ENCODE measurements at places on chromosomes 16 and 17.
A peak's percentile ranks its signal among the peaks of the same experiment; 100 is the strongest.

DNA sequence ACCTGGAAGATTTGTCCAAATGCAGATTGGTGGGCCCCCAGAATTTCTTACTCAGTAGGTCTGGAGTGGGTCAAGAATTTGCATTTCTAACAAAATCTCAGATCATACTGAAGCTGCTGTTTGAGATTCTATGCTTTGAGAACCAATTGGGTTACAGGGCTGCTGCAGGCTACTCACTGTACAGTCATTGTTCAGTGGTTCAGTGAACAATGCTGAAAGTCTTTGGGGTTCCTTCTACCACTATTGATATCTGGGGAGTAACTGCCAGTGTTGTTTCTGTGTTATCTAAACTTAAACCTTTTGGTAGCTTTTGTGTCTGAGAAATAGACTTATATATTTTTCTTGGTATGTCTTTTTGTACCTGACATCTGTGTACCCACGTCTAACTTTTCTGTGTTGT, 187.5 kb downstream of the TANC2 start:
- no peak for DNase-seq

- DNase-seq, result no peak
These were observed 30.5 kb downstream of the GINS3 start for GRCh38 chr16:58422809-58423208.

GRCh38 chr16:18832613-18833012, 31.3 kb upstream of the ARL6IP1 start:
- DNase-seq, result no peak

- DNase-seq, result no peak
These were observed 36.8 kb downstream of the HS3ST3B1 start for GRCh38 chr17:14337596-14338079.

- no peak for DNase-seq
These were observed 16.1 kb upstream of the UBTF start for GRCh38 chr17:44235583-44235936.

GRCh38 chr17:17742133-17742621, 60.9 kb downstream of the RAI1 start:
- no peak for DNase-seq

GRCh38 chr17:28622186-28622585, 8.2 kb upstream of the RSKR start:
- DNase-seq, result no peak

DNA sequence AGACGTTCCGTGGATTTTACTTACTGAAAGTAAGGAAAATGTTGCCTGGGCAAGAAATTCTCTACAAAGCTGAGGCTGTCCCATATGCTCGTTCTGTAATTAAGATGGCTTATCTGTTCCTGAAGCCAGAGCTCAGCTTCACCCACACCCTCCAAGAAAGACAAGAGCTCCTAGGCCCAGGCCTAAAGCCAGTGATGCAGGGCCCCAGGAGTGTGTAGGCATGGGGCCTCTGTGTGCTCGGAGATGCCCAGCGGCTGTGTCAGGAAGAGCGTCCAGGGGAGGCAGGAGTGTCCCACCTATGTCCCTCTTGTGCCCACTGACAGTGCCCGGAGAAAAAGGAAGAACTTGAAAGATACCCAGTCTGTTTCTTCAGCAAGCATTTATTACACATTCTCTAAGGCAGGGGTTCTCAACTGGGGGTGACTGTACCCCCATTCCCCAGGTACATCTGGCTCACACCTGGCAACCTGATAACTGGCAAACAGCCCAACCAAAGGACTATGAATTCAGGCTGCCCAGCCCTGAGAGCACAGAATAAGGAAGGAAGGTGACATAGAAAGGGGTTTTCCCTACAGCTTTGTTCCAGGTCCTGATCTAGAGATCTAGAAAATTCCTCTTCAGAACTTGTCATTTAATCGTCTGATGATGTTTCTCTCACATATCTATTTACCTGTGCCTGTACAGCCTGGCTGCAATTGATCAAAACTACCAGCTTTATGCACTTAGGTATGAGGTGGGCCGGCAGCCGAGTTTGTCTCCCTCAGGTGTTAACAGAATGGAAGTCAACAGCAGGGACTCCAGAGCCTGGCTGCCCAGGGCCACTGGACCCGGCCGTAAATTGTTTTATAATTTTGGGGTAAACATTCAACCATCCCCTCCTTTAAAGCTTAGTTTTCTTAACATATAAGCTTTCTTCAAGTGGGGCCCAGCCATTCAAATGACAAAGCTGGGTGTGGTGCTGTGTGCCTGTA, 12.0 kb downstream of the SNN start:
- no peak for DNase-seq

DNA sequence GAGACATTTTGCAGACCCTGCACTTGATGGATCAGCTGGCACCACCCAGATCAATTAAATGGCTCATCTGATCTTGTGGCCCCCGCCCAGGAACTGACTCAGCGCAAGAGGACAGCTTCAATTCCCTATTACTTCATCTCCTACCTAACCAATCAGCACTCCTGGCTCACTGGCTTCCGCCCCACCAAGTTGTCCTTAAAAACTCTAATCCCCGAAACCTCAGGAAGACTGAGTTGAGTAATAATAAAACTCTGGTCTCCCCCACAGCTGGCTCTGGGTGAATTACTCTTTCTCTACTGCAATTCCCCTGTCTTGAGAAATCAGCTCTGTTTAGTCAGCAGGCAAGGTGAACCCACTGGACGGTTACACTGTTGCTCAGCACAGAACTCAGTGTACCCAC, 23.6 kb downstream of the SPPL2C start:
- no peak for DNase-seq

DNA sequence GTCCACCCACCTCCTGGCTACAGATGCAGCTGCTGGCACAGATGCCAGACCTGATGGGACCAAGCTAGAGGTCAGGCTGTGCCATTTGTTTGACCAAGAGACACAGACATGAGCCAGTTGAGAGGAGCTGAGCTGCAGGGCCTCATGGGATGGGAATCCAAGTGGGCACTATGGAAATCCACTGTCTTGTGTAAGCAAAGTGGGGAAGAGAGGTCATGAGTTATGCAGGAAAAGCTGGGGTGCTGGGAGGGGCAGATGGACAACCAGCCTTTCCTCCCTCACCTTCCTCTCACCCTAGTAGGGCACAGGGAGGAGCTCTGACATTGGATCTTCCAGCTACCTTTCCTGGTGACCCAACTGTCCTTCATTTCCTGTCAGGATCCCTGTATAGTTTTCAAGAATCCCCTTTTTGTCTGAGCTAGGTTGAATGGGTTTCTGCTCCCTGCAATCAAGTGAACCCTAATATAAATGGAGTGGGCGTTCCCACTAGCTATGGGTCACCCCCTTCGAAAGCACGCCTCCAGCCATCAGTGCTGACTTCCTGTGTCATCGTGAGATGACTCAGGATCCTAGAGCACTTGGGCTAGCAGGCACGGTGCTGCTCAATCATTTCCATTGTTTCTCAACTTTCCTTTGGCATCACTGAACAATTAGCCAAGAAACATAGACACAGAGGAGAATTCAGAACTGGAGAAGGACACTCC, 13.6 kb downstream of the ATPAF2 start:
- no peak for DNase-seq

- peak; percentile 28 for DNase-seq
These were observed 29.1 kb downstream of the TMEM100 start for GRCh38 chr17:55693254-55694216.

DNA sequence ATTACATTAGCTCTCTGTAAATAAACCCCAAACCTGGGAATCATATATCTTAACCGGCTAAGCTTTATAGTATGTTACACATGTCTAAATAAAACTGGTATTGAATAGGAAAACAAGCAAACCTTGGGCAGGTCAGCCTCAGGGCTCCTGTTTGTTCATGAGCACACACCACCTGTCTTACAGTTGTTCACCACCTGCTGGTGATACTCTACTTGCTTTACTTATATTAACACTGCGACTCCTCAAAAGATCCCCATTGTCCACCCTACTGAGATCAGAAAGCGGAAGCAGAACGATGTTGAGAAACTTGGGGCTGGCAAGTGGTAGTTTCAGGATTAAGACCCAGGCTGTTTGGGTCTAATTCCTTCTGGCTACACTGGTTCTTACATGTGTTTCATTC, 16.4 kb downstream of the CDH13 start:
- DNase-seq, result no peak

GRCh38 chr17:29603109-29603674, 10.3 kb downstream of the ANKRD13B start:
- no peak for DNase-seq

- DNase-seq, result no peak
These were observed 1.4 kb downstream of the GOT2 start for GRCh38 chr16:58732545-58733247.

GRCh38 chr17:79818026-79818758, 21.0 kb downstream of the CBX4 start:
- no peak for DNase-seq

DNA sequence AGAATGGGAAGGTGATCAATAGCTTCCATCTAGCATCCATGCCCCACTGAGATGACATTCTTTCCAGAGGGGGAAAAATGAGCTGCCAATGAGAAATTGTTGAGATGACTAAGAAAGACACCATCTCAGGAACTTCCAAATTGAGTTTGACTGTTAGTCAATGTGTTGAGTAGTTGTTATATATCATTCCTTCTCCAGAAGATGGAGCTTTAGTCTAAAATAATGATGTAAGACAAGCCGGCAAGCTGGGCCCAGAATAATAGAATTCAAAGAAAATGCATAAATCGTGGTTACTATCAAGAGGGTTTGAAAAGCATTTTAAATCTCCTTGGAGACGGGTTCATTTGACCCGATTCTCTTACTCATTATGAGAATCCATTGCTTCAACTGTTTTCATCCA, 71.0 kb upstream of the ATF7IP2 start:
- DNase-seq, result no peak

- no peak for DNase-seq
These were observed 5.7 kb upstream of the SDR42E1 start for GRCh38 chr16:82016964-82017363.

- no peak for DNase-seq
These were observed 81.5 kb upstream of the TRAP1 start for GRCh38 chr16:3798838-3799237.

- no peak for DNase-seq
These were observed 6.7 kb downstream of the GIP start for GRCh38 chr17:48961516-48962233.

DNA sequence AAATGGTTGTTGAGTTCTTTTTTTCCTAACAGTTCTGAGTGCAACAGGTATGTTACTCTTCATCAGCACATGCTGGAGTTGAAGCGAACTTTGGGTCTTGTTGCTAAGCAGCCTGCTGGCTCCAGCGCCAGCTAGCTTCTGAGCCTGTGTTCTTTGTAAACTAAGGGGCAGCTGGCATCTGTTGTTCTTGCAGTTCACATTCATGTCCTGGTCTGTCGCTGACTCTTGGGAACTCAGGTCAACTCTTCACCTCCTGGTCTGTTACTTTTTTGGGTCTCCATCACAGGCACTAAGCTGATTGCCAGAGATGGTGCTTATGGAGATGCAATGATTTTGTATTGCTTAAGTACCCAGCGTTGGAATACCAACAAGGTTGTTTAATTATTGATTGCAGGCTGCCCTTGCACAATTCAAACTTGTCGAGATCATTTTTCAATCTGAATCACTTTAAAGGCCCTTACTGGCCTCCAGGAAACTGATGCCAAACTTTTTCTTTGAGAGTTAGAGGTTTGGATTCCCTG, 40.9 kb downstream of the USP10 start:
- DNase-seq, result no peak

DNA sequence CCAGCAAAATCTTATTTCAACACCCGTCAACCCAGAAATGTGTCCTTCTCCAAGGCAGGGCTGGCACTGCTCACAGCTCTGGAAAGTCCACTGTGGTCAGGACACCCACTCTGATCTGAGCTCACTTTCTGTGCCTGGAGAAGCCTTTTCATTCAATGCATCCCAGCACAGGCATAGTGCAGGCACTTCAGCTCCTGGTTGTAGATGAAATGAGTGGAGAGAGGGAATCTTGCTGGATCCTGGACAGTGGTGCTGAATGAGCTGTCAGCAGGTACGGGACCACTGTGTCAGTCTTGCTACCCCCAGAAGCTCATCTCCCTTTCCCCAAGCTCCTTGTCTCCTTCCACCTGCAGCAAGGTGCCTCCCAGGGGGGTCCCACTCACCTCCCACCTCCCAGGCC, 86.1 kb upstream of the SALL1 start:
- no peak for DNase-seq

- no peak for DNase-seq
These were observed 143.8 kb downstream of the CPPED1 start for GRCh38 chr16:12659871-12660270.

DNA sequence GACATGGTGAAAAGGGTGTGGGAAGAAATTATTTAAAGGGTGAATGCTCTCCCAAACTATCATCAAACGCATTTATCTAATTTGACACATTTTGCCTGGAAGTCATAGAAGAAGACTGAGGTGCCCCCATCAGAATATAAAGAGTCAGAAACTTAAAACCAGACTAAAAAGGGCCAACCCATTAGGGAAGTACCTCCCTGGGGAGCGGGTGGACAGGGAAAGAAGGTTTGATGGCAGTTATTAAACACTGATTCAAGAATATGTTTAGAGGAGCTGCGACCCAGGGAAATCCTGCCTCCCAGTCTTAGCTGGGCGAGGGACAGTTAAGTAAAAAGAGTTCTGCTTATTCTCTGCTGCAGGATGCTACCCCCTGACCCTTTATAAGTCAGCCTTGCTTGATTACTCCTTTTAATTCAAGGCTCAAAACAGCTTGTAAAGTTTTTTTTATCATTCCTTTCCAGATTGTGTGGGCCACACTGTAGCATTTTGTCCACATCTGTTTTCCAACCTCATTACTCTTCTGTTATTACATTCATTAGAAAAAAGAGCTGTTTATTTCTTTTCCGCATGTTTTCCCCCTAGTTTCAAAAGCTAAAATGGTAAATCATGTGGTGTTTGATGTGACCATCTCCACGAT, 138.5 kb upstream of the TBX2 start:
- DNase-seq, result no peak

DNA sequence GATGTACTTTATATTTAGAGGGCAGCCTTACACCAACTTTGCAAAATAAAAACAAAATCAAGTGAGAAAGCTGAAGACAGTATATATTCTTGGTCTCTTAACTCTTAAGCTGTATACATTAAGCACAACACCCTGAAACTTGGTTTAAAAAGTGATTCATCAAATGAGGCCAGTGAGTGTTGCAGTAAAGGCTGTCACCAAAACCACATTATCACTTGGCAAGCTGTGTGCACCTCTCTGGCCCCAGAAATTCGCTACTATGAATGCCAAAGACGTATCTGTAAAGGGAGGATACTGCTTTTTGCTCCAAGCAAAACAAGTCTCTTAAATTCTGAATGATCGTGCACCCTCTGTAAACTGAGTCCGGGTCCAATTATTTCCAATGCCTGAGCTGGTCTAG, 163.9 kb downstream of the ZFHX3 start:
- DNase-seq, result no peak

DNA sequence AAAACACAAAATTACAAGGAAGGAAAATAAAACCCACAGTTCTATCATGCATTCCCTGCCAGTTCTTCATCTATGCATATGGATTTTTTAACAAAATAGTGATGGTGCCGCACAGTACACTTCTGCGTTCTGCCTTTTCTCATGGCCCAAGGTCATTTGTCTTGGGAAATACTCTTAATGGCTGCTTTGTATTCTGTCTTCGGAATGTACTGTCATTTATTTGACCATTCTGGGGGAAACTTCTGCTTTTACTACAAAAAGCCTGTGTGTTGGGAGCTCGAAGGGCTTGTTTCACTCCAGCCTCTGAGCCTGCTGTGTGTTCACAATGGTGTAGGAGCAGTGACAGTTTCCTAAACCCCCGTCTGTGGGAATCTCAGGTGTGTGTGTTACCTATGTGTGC, 82.8 kb upstream of the SEC14L1 start:
- no peak for DNase-seq

Measured in NCI-H1694 (cell line).